ENCODE measurements at places on chromosomes 2 and 18.
A peak's percentile ranks its signal among the peaks of the same experiment; 100 is the strongest.

DNA sequence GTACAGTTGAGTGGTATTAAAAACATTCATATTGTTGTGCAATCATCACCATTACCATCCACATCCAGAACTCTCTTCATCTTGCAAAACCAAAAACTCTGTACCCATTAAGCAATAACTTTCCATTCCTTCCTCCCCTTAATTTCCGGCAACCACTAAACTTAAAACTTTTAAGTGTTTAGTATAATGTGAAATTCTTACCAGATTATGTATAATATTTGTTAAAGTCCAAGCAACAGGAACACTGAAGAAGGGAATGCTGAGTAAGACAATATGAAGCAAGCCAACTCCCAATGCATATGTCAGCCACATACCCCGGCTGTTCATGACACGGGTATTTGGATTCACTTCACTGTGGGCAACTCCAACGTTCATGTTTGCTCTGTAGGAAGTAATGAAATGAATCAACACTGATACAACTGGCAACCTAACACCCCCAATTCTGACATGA, 1.9 kb downstream of the ORMDL1 start:
- no peak for DNase-seq

DNA sequence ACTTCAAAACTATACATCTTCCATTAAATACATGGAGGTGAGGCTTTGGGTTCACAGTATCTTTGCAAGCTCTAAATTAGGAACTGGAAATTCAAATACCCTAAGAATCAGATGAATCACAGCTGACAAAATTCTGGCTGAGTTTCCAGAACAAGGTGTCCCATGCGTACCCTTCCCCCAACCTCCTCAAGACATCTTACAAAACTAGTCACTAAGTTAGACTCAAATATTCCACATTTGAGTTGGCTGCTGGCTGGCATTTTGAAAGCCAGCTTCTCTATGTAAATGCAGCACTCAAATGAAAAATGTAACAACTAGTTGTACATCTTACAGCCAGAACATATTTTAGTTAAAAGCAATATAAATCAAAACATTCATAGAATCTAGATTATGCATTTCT, 131.0 kb upstream of the ARL5A start:
- DNase-seq: no peak

DNA sequence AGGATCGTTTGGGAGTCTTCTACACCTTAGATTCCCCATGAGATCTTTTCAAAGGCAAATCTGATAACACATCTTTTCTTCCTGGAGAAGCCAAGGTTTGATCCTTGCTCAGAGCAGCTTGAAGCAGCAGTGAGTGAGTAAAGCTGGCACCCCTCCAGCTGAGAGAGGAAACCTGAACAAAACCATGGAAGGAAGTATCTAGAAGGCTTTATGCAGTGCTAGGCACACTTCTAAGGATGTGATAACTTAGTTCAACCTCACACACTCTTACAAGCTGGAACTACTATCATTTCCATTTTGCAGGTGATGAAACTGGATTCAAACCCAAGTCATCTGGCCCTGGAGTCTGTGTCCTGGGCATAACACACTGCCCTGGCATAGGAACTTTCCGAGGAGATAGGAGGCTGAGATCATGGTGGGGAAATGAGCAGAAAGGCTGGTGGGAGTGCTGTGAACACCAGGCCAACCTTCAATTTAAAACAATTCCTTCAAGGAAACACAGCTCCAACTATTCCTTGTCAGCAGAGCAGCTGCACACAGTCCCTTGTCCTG, 71.2 kb downstream of the CTAGE1 start:
- peak; percentile 81 for DNase-seq

- no peak for DNase-seq
These were observed 44.2 kb upstream of the TAF1B start for GRCh38 chr2:9799011-9799596.

DNA sequence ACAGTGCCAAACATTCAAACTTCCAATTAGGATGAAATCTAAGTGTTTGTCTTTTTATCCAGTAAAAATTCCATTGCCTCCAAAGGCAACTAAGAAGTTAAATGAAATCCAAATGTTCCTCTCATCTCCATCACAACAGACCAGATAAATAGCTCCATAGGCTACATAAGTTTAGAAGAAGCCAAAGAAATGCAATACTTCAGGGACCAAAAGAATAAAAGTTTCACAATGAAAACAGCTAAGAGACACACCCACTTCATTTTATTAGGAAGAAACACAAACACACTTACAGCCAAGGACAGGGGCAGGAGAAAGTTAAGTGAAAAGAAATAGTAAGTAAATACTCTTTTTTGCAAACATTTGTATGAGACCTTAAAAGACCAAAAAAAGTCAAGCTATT, 88.5 kb upstream of the CCDC150 start:
- no peak for DNase-seq

- DNase-seq: no peak
These were observed 493 bp downstream of the UCN start for GRCh38 chr2:27307545-27308358.

- DNase-seq: peak; percentile 85
These were observed 83.9 kb upstream of the PKDCC start for GRCh38 chr2:41963661-41964525.

GRCh38 chr2:131039908-131040660, 53.2 kb downstream of the FAM168B start:
- no peak for DNase-seq

GRCh38 chr2:160351956-160352355, 141.7 kb downstream of the RBMS1 start:
- DNase-seq: no peak

DNA sequence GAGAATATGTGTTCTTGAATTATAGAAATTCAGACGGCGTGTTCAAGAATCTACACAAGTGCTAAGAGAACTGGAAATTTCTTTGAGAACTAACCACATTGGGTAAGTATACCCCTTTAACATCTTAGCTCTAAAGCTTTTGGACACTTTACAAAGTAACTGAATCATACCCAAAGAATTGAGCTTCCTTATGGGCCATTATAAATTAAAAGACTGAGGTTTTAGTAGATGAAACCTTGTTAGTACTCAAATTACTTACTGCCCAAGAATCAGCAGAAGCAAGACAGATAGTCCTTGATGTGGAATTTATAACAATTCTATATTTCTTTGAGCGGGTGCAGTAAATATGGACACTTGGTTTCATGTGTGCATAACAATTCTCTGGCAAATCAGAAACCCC, 168.3 kb downstream of the PRPF40A start:
- DNase-seq: no peak

DNA sequence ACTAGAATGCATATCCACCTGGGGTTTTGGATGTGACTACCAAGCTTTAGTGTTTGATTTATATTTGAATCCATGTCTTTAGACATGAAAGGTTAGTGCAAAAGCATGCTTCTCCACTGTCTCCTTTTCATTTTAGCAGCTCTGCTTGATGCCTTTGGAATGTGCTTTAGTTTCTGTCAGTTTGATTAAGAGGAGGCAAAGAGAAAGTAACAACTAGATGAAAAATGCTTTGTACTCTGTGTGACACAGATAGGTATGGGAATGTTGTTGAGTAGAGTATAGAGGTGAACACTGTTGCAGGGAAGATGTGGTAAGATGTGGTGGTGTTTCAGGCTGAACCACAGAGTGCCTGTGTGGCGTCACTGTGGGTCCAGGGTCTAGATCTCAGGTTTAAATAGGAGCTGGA, 19.8 kb downstream of the PIK3C3 start:
- no peak for DNase-seq

- no peak for DNase-seq
These were observed 145.1 kb upstream of the CELF4 start for GRCh38 chr18:37710726-37711125.

GRCh38 chr2:99862566-99862965, 279.8 kb downstream of the AFF3 start:
- DNase-seq: no peak

GRCh38 chr2:206433190-206433589, 10.1 kb upstream of the ADAM23 start:
- no peak for DNase-seq

DNA sequence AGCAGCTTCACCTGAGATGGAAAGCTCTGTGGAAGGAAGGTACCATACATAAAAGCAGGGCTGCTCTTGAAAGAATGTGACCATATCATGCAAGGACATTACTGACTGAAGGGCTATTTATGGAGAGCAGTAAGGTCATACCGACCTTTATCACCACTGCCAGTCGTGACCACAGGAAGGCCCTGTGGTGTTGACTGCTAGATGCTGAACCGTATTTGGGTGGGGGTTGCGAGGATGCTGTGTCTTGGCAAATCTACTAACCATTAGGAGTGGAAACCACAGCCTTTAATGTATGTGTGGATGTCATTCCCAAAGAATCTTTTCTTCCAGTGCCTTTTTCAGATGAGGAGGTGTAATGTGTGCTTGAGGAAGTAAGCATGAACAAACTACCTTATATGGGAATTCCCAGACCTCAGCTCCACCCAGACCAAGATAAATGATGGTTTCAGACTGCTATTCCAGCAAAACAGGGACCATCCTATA, 60.8 kb downstream of the LIMS1 start:
- DNase-seq: no peak

DNA sequence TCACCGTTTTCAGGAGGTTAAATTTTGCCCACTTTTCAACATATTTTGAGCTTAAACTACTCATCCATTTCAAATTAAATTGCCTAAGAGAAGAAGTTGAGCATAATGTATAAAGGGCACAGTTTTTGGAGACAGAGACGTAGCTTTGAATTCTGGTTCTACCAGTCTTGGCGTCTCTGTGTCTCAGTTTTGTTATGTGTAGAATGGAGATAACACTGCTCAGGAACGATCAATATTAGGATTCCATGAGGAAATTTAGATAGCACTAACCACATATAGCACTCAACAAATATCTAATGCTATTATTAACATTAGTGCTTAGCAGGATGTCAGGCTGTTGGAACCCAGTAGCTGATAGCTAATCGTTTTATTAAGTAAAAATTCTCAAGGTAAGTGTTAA, 40.4 kb upstream of the GATA6 start:
- DNase-seq: no peak

DNA sequence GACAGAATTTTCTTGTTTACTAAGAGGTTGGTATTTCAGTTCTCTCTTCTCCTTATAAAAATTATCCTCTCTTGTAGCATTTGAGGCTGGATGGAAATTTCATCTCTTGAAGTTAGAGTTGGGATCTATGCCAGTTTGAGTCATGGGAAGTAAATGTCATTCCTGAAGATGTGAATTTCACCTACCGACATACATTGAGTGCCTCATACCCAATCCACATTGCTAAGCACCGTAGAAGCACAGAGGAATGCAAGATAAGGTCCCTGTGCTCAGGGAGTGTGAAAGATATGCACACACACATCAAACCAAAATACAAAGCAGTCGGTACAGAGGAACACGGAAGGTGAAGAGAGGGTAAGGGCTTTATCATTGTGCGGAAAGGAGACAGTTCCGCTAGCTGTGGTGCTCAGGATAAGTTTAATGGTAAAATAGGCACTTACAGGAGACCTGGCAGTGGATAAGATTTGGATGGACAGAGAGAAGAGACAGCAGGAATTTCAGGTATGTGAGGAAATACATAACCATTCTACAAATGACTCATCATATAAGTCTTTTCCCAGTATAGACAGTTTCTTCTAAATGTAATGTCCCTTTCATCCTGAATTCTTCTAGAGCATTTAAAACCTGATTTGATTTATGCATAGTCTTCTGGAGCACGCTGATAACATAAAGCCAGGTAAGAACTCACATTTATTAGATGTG, 205.3 kb upstream of the ST6GAL2 start:
- DNase-seq: no peak

- no peak for DNase-seq
These were observed 121.3 kb upstream of the CD226 start for GRCh38 chr18:70068981-70069380.

DNA sequence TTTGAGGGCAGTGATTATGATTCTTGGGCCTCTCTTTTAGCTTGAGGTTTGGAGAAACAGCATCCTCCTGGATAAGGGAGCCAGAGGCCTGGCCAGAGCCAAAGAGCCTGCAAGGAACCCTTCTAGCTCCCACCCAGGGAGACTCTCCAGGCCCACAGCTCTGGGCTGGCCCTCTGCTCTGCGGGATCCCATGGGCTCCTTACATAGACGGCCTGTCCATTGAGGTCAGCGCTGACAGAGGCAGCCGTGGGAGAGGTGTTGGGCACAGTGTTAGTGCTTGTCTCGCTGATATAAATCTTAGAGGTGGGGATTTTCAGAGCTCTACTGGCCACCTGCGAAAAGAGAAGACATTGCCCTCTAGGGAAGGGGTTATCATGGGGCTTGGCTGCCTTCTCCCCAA, 67.2 kb downstream of the XDH start:
- DNase-seq: no peak

DNA sequence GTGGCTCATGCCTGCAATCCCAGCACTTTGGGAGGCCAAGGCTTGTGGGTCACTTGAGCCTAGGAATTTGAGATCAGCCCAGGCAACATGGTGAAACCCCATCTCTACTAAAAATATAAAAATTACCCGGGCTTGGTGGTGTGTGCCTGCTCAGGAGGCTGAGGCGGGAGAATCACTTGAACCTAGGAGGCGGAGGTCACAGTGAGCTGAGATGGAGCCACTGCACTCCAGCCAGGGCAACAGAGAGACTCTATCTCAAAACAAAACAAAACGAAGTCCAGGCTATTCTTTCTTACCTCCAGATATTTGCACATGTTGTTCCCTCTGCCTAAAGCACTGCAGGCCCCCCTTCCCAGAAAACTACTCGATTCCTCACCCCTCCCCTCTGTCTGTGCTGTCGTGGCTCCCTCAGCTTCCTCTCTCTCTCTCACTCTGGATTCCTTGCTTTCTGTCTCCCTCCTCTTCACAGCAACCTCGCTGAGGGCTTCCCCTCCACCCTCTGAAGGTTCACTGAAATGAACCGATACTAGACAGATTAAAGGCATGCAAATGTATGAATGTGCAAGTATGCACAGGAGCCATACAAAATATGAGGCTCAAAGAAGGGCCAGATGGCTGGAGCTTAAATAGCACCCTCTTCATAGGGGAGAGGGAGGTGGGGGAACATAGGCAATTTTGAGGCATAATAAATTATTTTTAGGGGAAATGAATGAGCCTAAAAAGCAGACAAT, 18.5 kb downstream of the TMEM177 start:
- DNase-seq: no peak
